Colonic mucosa (tissue), 4 donors: ENCODE measurements at places on chromosomes 4 and X. TPM values are rescaled to one million over a fixed set of nuclear protein-coding genes. Genes with fewer than 3 reads are reported as not detected.
A peak's percentile ranks its signal among the peaks of the same experiment; 100 is the strongest.

- DNase-seq = peak; percentile 50
- peak overlapping the region; percentile 84 for H3K27ac ChIP-seq
- H3K4me1 ChIP-seq = no peaks in the 10 kb centered on the region
- H3K4me3 ChIP-seq = peak overlapping the region; percentile 87
Observed at GRCh38 chr4:148443512-148444295, 1.5 kb upstream of the NR3C2 start.

DNA sequence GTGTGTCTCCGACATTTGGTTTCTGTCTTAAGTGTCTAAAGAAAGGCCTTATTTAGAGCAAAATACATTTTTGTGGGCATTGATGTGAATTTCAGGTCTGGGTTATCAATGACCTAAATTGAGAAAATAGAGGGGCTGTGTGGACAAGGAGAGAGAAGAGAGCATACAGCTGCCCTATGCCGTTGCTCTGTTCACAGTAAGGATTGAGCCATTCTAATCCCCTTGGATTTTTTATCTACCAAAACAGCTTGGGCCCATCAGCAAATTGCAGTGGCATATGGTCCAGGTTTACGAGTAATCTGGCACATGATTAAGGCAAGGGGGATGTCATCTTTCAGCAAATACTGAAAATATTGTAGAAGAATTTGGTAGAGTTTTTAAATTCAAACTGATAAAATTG, 210.2 kb downstream of the ANTXR2 start:
- H3K27me3 ChIP-seq = no peaks in the 10 kb centered on the region
- H3K36me3 ChIP-seq = no peaks in the 10 kb centered on the region
- no peak overlapping the region for H3K27ac ChIP-seq
- DNase-seq = no peak

GRCh38 chr4:78174891-78175290, 117.8 kb downstream of the FRAS1 start:
- no peaks in the 10 kb centered on the region for H3K36me3 ChIP-seq
- no peak for DNase-seq
- H3K27ac ChIP-seq = no peak overlapping the region
- no peaks in the 10 kb centered on the region for H3K27me3 ChIP-seq
- H3K4me1 ChIP-seq = no peaks in the 10 kb centered on the region
- no peak overlapping the region for H3K4me3 ChIP-seq

- DNase-seq = no peak
- no peak overlapping the region for H3K27ac ChIP-seq
- no peaks in the 10 kb centered on the region for H3K4me1 ChIP-seq
- peaks cover 4% of the 10 kb centered on the region for H3K36me3 ChIP-seq
Observed at GRCh38 chr4:105422207-105422920, 51.5 kb downstream of the PPA2 start.

- H3K27ac ChIP-seq = no peak overlapping the region
- no peak overlapping the region for H3K4me3 ChIP-seq
- H3K36me3 ChIP-seq = no peaks in the 10 kb centered on the region
- no peaks in the 10 kb centered on the region for H3K4me1 ChIP-seq
- DNase-seq = no peak
- no peaks in the 10 kb centered on the region for H3K27me3 ChIP-seq
Observed at GRCh38 chrX:86910027-86910426, 607.6 kb upstream of the KLHL4 start.

DNA sequence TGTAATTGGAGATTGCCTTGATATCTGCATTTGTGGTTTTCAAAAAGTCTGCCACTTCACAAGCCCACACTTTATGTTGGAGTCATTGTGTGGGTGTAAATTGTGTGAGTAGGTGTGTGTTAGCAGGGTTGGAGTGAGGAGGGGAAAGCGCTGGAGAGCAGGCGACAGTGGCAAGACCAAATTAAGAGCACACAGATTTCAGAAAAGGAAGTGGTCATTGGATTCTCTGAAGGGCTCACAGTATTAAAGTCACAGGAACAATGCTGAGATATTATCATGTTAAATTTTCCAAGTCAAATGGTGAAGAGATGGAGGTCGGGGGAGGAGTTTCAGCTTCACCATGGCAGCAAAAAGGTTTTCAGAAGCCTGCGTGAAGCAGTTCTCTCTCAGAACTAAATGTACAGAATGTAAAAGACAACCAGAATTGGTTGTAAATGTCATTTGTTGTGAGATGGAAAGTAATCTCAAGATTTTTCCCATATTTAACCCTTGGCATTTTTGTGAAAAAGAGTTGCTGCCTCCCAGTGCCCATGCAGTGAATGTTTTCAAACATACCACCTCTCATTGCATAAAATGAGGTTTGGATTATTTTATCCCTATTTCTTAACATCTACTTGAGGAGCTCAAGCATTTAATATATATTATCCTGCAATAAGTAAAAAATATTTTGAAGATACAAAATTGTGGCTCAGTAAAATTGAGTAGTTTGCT, 265.9 kb downstream of the ZNF674 start:
- no peak overlapping the region for H3K4me3 ChIP-seq
- no peaks in the 10 kb centered on the region for H3K27me3 ChIP-seq
- H3K4me1 ChIP-seq = no peaks in the 10 kb centered on the region
- no peaks in the 10 kb centered on the region for H3K36me3 ChIP-seq
- no peak overlapping the region for H3K27ac ChIP-seq

GRCh38 chr4:68469482-68469881, 22.2 kb downstream of the TMPRSS11E start:
- no peaks in the 10 kb centered on the region for H3K4me1 ChIP-seq
- no peaks in the 10 kb centered on the region for H3K36me3 ChIP-seq
- DNase-seq = no peak
- no peak overlapping the region for H3K27ac ChIP-seq

GRCh38 chrX:46803140-46803539, 33.7 kb upstream of the RP2 start:
- no peaks in the 10 kb centered on the region for H3K27me3 ChIP-seq
- DNase-seq = no peak
- H3K27ac ChIP-seq = no peak overlapping the region
- H3K4me1 ChIP-seq = no peaks in the 10 kb centered on the region

AADAT gene
- total RNA-seq = 5.3 TPM

RAB39B gene
- total RNA-seq = 0.13 TPM

TRIM61 gene
- not detected for total RNA-seq
